ENCODE measurements at places on chromosomes 4 and X.

DNA sequence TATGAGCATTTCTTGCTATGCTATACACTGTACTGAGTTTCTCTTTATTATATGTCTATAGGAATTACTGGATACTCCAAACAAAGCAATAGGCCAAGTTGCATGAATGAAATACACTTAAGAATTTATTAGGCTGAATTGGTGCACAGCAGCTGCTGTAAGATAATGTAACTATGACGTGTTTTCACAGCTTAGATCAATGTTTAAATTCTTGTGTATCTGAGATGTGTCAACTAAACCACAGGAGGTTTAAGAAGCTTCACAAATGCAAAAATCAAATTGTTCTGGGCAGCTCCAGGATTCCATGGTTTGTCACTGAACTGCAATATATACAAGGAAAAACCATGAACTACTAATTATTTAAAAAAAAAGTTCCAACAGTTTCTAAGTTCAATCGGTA is 156.7 kb downstream of the MAPK10 start:
- no peak for DNase-seq

GRCh38 chr4:134740290-134740689 is 538.7 kb upstream of the PABPC4L start:
- DNase-seq = no peak

DNA sequence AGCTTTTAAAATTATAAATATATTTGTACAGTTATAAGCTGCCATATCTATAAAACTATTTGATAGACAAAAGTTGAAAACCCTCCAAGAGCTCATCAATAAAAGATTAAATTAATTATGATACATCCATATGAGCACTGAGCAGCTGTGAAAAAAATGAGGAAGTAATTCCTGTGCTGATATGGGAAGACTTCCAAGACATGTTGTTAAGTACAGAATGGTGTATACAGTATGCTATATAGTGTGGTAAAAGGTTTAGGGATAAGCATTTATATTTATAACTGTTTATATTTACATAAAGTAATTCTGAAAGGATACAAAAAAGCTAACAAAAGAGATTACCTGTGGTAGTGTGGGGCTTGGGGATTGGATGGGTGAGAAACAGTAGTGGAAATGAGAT is 92.8 kb upstream of the BMP2K start:
- no peak for DNase-seq

- DNase-seq = no peak
These were observed 645 bp downstream of the AMMECR1 start for GRCh38 chrX:110317061-110317819.

DNA sequence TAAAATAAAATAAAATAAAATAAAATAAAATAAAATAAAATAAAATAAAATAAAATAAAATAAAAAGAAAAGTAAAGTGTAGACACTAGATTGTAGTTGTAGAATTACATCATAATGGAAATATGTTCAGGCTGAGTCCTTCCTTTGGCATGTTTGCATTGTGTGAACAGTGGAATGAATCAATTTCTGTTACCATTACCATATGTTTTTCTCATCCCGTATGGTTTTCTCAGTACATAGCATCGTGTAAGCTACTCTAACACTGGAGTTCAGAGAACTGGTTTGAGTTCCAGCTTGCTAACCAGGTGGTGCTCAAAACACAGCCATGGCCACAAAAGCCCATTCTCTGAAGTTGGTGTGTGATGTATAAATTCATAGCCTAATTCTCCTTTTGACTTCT is 45.9 kb downstream of the USP11 start:
- DNase-seq = no peak

DNA sequence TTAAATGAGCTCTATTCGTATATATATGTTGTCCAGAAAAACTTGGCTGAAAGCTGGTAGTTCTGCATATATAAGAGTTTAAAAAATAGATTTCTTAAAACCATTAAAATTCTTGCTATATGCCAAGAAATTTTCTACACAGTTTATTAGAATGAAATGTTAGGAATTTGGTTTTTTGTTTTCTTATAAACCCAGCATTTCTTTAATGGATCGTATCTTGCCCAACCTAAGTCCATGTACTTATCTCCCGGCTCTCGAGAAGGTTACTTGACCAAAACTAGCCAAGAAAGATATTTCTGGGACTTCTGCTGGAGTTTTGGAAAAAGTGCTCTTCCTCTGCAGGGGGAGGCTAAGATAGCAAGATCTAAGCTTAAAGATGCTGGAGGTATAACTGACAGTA is 4.7 kb upstream of the ASB5 start:
- no peak for DNase-seq

All from NCI-H1930 (cell line).